ENCODE measurements at places on chromosomes 2 and 18.

- no peak for DNase-seq
Observed at GRCh38 chr2:160343404-160343803, 143.3 kb upstream of the ITGB6 start.

- DNase-seq: no peak
Observed at GRCh38 chr2:20917287-20917660, 94.4 kb upstream of the LDAH start.

GRCh38 chr2:78870343-78870967 is 155.0 kb upstream of the REG3G start:
- no peak for DNase-seq

DNA sequence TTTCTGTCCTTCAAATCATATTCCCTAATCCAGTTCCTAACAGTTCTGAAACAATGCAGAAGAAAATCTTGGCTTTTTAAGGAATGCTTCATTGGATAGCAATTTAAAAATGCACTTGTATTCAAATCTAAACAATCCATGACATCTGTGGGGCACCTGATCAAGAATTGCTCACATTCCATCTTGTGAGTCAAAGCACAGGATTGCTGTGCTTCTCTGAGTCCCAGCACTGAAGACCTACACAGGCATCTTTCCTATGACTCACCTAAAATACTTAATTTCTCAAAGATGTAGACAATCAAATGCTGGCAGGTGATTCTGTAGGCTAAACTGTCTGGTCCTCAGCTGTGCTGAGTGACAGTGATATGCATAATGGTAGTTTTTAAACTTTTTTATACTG is 10.1 kb upstream of the ATP8B1 start:
- no peak for DNase-seq

DNA sequence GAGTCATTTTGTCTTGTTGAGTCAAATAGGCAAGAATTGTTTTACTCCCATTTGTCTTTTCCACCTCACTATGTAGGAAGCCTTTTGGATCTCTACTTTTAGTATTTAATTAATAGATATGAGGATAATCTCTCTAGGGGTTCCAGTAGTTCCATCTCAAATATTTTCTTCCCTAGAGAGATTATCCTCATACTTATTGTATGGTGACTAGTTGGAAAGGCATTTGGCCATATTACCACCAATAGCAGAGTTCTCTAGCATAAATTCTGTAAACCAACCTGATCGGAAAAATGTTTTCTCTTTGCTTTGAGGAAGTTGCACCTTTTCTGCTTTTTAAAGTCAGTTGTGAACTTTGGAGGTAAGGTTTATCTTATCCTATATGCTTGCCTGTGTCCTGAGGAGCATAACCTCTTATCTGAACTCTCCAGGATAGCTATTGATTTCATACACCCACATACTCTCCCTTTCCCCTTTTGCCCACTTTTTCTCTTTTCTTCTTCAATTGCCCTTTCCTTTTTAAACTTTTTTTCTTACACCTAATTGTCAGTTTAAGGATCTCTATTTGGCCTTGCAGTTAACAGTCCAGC is 100.8 kb downstream of the GALNT1 start:
- DNase-seq: no peak

- DNase-seq: no peak
Observed at GRCh38 chr2:235445116-235445515, 48.7 kb upstream of the AGAP1 start.

- no peak for DNase-seq
Observed at GRCh38 chr2:66477135-66477842, 42.4 kb downstream of the MEIS1 start.

DNA sequence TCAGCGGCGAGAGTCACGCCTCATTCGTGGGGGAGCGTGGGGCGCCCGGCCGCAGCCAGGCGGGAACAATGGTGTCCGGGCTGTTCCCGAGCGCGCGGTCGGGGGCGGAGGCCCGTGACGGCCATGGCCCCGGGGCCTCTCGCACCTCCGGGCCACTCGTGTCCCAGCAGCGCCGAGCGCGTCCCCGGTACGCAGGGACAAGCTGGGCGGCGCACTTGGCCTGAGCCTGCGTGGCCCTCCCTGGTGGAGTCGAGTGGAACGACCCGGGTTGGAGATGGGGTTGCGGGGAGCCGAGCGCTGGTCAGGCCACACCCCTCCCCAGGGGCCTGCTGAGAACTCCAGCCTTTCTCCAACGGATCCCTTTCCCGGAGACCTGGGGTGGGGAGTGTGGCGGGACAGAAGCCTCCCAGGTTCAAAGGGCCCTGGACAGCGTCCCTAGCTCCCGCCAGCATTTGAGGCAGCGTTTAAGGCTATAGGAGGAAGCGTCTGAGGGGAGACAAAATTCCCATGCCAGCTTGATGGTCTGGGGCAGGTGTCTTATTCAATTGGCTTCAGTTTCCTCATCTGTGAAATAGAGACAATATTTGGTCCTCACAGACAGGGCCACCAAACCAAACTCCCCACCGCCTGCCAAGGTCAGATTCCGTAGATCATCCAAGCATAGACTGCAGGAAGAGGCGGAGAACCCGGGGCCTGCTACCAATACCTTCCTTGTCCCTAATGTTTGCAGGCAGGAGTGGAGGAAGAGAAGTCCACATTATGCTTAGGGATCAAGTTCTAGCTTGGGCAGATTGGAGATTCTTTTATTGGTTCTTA is 553 bp downstream of the CNDP2 start:
- no peak for DNase-seq

DNA sequence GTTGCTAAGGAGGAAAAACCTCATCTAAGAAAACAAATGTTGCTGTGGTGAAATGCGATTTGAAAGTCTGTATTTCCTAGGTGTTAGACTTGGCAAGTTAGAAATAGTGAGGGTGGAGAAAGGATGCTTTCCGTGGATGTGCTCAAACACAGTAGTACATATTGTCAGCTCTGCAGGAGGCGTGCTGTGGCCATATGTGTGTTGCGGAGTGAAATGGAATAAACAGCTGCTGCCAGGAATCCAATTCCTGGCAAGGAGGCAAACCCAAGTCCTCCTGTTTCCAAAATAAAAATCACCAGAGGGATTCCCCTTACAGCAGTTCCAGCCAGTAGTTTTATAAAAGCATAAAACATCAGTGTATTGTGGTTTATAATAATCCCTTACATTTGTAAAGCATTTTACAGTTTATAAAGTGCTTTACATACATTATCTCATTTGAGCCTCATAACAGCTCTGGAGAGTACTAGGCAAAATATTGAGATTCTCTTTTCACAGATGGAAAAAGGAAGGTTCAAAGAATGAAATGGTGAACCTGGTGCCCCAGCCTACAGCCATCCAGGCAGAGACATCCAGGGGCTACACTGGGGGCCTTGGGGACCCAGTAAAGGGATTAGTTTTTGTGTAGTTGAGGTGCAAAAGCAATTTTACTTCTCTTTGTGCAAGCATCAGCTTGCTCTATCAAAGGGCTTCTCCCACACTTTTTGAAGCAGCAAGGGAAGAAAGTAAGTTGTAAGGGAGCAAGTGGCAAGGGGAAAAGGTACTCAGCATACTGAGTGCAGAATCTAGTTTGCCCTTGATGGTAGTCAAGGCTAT is 206.0 kb downstream of the AGPS start:
- DNase-seq: no peak

GRCh38 chr2:8096484-8096883 is 585.4 kb upstream of the ID2 start:
- DNase-seq: no peak

GRCh38 chr2:219680958-219681693 is 53.7 kb downstream of the SLC4A3 start:
- no peak for DNase-seq

DNA sequence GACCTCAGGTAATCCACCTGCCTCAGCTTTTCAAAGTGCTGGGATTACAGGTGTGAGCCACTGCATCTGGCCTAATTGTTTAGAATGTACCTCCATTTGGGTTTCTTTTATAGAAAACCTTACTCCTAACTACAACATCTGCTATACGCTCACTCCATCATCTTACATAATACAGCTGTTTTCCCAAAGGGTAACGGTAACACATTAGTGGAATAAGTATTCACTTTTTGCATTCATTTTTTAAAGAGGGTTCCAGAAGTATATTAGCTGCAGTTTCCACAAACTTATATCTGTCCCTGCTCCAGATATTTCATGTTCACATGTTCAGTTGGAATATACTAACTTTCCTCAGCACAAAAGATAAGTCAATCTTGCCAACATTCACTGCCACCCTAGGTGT is 640.1 kb upstream of the FSHR start:
- DNase-seq: no peak

DNA sequence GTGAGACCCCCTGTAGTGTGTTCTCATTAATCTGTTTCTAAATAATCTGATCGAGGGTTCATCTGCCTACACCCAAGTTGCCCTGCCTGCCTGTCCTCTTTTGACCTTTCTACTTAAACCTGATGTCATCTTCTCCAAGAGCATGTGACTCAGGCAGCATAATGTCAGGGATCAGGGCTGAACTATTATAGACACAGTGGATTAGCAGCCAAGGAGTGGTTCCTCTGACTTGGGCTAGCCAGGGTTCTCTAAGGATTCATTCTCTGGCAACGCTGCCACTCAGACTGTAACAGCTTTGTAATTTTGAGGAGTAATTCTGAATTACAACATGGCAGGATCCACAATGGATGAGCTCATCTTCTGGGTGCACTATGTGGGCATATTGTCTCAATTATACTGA is 124.0 kb downstream of the MDH1 start:
- no peak for DNase-seq

GRCh38 chr2:173676647-173677046 is 288.5 kb downstream of the SP3 start:
- no peak for DNase-seq

- no peak for DNase-seq
Observed at GRCh38 chr2:189370719-189371118, 70.6 kb upstream of the WDR75 start.

GRCh38 chr2:232026910-232027309 is 65.4 kb downstream of the DIS3L2 start:
- no peak for DNase-seq
